ENCODE measurements at places on chromosomes 2 and 18.

DNA sequence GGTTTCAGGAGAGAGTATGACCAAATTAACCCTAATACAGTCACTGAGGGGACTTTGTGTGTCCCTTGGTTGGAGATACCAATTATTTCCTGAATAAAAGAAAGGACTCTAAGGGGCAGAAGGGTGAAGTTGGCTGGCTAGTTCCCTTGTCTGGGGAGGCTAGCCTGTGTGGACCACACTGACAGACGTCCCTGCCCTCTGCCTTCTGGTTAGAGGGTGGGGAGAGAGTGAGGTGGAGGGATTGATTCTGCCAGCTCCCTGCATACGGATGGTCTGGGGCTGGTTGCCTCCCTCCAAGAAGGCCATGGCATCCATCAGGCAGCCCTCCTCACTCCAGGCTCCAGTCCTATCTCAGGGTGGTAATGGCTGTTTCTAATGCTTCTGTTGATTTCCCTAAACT, 37.4 kb upstream of the AFF3 start:
- DNase-seq = no peak

GRCh38 chr2:18500333-18500732, 60.1 kb downstream of the RDH14 start:
- DNase-seq = no peak

GRCh38 chr2:203861607-203862006, 6.0 kb upstream of the CTLA4 start:
- no peak for DNase-seq

- DNase-seq = no peak
Measured at GRCh38 chr2:140918426-140918825, 1212.4 kb downstream of the LRP1B start.

DNA sequence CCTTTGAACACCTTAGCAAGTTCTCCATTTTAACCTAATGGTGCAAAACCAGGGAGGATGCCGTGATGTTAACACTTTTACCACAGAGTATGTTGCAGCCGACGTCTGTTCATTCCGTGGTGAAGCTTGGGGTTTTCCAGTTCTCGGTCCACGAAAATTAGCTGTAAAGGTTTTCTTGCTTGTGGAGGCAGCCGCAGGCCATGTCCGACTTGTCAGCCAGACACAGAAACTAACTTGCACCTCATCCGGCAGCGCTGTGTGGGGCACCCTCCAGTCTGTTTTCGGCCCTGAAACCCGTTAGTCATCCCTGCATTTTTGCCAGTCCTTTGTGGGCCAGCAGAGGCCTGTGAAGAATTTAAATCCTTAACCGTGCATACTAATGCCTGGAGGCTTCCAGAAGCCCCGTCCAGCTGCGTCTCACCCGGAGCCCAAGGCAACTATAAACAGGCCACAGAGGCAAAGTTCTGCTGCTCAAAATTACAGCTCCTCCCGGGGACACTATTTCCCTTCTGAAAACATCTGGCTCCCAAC, 70.6 kb downstream of the SH3YL1 start:
- DNase-seq = no peak

- no peak for DNase-seq
Measured at GRCh38 chr2:176099728-176100546, at the start of gene HOXD12. Gene HOXD12, plus strand, starts transcription at chr2:176099795. Its CDS starts 7 bp downstream, at chr2:176099802.

DNA sequence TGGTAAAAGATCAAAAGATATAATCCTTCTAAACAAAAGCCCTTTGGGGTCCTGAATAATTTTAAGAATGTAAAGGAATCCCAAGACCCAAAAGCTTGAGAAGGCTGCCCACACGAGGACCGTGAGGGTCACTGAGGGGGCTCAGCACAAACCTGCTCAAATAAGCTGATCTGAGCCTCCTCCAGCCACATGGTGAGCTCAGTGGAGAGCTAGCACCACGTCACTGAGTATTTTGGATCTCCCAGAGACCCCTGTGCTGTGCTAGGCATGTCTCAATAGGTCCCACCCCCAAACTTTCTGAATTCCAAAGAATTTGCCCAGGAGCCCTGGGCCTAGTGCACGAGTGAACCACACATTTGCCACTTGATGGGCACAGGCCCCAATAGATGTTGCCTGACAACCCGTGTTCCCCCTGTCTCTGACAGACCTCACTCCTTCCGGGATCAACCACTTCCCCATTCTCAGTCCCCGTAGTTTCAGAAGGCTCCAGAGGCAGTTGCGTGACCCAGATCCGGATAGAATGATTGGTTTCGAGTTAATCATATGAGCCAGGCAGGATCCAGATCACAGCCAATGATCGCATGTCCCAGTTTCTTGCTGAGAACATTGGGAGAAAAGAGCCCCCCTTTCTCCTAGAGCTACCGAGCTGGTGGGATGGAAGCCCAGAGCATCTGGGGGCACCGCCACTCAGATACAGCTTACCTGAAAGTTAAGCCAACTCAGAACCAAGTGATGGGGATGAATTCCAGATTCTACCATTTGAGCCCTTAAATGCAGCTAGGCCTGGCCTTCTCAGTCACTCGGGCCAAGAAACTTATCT, 203.8 kb downstream of the TNS1 start:
- no peak for DNase-seq

DNA sequence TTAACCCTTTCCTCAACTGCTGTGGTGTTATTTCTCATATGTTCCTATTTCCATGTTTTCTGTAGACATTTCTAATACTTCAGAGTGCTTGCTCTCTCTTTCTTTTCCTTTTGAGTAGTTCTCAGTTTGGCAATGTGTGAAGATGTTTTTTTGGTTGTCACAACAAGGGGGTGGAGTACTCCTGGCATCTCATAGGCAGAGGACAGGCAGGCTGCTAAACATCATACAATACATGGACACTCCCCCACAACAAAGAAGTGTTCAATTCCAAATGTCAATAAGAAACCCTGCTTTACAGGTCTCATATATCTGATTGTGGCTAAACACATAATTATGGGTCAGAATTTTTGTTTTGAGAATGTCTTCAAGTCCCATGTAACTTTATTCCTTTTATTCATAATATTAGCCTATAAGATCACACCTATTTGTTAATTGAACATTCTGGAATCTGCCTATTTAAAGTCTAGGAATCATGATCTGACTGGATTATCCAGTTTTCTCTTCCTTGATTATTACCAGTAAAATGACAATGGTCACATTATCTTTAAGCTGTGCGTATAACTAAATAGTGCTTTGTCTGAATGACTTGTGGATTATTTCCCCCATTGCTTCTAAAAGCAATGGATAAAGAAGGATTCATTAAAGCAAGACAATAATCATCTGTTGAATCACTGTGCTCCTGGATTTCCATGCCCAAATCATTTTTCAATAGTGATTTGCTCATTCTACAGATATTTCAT, 46.8 kb upstream of the ITPRID2 start:
- DNase-seq = no peak

DNA sequence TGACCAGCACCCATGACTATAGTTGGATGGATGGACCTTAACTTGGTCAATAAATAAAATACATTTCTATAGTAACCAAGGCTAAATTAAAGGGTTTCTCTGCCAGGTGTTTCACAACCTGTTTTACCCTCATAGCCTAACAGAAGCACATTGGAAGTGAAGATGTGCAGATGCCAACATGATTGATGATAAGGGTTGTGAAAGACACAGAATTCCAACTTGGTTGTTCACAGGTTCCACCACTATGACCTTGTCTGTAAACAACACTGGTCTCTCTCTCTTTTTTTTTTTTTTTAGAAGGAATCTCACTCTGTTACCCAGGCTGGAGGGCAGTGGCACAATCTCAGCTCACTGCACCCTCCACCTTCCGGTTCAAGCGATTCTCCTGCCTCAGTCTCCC, 37.5 kb upstream of the PTH2R start:
- DNase-seq = no peak

GRCh38 chr18:51278045-51278649, 80.7 kb upstream of the MEX3C start:
- no peak for DNase-seq

DNA sequence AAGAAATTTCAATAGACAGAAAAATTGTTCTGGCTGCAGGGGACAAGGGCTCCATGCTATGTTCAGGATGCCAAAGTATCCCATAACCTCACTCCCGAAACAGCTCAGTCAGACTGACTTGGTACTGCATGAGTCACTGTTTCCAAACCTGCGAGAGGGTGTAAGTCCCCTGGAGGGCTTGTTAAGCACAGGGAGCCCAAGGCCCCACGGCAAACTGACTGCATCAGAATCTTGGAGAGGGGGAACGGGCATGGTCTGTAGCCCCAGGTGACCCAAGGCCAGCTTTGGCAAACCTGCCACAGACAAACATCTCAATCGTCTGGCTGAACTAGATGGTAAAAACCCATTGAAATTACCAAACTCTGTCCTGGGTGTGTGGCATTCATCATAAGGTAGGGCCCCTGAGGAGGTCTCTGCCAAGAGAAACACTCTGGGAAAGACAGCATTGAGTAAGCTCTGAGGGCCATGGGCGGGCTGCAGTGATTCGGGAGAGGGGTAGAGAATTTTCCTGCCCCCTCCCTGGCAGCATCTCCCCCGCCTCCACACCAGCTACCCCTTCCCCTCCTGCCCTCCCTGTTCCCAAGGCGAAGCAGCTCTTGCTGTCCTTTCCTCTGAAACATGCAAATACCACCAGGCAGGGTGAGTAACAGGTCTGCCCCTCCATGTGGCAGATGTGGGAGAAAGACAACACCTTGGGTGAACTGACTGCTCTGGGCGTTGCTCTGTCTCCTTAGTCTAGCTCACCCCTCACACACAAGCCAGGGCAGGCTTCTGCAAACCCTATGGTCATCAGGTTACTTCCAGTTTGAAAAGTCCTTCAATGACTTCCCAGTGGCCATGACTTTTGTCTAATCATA, 274.7 kb upstream of the SIX2 start:
- peak; percentile 25 for DNase-seq

DNA sequence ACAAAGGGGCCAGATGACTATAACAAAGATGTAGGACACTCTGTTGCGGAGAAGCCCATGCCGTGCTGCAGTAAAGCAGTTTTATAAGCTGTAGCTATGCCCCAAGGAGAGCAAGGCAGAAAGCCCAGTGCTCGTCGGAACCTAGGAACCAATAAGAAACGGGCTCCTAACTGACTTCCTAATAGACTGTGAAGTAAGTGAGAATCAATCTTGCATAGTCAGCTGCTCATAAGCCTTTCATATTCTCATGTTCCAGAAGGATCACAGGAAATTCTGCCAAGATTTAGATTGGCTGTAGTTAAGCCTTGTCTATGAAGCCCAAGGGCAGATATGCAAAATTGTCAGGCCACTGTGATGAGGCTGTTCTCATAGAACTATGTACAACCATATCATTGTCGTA, 98.4 kb downstream of the RTTN start:
- DNase-seq = no peak

GRCh38 chr2:101231937-101232730, 20.6 kb upstream of the CNOT11 start:
- DNase-seq = no peak

DNA sequence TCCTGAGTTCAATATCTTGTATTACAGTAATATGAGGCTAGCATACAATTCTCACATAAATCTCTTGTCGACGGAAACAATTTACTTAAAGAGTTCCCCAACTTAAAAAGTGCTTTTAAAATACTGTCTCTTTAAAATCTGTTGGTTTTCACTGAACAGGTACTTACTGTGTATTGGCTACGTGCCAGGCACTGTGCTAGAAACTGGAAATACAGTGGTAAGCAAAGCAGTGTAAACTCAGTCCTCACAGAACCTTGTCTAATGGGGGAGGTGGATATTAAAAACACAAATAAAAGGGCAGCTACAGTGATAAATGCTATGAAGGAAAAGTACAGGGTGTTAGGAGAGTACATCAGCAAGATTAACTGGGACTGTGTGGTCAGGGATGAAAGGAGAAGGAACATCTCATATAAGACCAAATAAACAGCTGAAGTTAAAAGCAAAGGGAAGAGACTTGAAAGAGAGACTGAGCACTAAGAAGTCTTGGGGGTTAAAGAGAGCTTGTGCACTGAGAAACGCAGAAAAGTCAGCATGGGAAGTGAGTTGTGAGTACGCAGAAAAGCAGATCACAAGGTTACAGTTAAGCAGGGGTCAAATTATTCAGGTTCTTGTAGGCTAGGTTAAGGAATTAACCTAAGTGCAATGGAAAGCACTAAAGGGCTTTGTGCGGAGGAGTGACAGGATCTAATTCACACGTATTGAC, 52.5 kb downstream of the USP40 start:
- no peak for DNase-seq

DNA sequence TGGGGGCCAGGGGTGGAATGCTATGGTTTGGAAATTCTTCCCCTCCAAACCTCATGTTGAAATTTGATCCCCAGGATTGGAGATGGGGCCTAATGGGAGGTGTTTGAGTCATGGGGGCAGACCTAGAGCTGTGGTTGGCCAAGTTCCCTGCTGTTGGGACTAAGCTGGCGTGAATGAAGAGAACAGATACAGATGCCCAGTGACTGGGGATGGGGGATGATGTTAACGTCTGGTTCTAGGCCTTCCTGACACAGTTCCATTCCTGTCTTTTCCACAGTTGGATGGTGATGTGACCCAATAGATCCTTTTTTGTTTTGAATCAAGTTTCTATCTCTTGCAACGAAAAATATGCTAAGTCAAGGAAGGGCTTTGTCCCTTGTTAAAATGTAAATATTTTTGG, 23.7 kb downstream of the KLHL23 start:
- no peak for DNase-seq

GRCh38 chr2:132559921-132560320, 110.1 kb downstream of the LYPD1 start:
- no peak for DNase-seq

DNA sequence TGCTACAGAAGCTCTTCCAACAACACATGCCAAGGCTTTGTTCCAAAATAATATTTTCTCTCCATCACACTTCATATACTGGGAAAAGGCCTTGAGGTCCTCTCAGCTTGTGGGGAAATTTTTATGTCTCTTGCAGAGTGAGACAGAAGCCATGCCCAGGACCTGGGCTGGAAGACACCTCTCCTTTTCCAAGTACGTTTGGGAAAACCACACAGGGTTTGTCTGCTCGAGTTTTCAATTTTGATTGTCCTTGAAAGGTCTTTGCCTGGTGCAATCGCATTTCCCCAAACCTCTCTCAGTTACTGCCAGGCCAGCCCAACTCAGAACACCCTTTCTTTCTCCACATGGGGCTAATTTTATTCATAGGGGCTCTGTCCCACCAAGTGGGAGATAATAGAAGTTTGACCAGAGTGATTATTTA, 272.2 kb downstream of the OSR1 start:
- no peak for DNase-seq

GRCh38 chr2:50648041-50648700, 383.8 kb downstream of the NRXN1 start:
- no peak for DNase-seq

GRCh38 chr2:230899786-230900185, 25.3 kb downstream of the GPR55 start:
- no peak for DNase-seq

All from AG09319 (cell line).